ENCODE measurements at places on chromosomes 16 and 17.
A peak's percentile ranks its signal among the peaks of the same experiment; 100 is the strongest.

- DNase-seq = peak; percentile 6
Observed at GRCh38 chr17:37527249-37527851, 37.7 kb downstream of the DUSP14 start.

- peak; percentile 48 for DNase-seq
Observed at GRCh38 chr16:85761861-85762260, 11.0 kb upstream of the C16orf74 start.

DNA sequence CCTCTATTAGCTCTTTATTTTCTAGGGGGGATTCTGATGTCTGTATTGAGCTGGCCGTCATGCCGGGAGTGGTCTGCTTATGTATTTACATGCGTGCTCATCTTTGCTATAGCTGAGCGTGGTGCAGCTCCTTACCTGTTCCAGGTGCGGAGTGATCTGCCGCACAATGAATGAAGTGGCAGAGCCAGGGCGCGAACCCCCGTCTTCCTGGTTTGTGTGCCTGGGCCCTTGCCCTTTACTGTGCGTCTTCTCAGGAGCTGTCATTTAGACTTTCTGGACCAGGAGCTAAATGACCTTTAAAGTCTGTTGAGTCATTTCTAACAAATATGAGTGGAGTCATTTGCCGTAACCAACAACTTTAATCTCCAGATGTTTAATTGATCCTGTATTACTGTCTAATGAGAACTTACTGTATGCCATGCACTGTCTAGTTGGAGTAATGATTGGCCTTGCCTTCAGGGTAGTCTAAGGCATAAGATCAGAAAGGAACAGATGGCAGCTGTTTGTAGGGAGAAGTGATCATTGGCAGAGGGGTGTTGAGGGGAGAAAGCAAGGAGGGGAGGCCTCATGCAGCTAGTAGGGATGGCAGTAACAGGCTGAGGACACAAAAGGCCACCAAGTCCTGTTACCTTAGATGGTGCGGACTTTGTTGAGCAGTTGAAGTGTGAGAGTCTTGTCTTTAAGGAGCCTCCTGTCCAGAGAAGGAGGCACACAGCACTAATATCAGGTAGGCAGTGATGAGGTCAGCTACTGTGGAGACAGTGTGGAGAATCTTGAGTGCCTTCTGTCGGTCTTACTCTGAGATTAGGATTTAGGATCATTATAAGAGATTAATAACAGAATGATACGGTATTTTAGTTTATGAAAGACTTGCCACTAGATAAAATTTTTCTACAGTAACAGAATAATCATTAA is 53.9 kb downstream of the USP10 start:
- no peak for DNase-seq

GRCh38 chr17:27519550-27519949 is 63.3 kb downstream of the KSR1 start:
- no peak for DNase-seq

DNA sequence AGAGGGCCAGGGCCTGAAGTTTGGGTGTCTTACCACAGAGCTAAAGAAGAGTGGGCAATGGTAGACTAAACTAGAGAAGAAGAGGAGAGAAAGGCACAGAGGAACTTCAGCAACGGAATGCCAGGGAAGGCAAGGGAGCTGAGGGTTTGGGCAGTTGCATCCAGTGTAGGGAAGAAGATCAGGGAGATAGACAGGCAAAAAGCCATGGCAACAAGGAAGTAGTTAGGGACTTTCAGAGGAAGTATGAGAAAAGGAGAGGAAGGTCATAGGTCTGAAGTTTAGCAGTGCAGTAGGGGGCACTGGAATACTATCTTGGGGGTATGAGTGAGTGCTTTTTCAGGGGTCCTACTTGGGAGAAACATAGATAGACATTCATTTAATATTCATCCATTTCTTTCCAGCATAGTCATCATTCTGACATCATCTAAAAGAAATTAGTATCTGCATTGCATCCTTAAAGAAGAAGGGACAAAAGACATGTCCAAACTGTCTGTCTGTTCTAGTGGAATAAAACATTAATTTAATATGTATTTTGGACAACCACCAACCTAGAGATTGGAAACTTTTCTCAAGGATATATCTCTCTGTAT is 2.2 kb upstream of the NF1 start:
- DNase-seq = peak; percentile 3

- no peak for DNase-seq
Observed at GRCh38 chr17:50541402-50541715, 5.6 kb upstream of the SPATA20 start.

GRCh38 chr16:79972053-79972704 is 371.6 kb upstream of the MAF start:
- DNase-seq = peak; percentile 11
